Omental fat pad (tissue), 4 donors: ENCODE measurements at places on chromosomes 7 and 10.

DNA sequence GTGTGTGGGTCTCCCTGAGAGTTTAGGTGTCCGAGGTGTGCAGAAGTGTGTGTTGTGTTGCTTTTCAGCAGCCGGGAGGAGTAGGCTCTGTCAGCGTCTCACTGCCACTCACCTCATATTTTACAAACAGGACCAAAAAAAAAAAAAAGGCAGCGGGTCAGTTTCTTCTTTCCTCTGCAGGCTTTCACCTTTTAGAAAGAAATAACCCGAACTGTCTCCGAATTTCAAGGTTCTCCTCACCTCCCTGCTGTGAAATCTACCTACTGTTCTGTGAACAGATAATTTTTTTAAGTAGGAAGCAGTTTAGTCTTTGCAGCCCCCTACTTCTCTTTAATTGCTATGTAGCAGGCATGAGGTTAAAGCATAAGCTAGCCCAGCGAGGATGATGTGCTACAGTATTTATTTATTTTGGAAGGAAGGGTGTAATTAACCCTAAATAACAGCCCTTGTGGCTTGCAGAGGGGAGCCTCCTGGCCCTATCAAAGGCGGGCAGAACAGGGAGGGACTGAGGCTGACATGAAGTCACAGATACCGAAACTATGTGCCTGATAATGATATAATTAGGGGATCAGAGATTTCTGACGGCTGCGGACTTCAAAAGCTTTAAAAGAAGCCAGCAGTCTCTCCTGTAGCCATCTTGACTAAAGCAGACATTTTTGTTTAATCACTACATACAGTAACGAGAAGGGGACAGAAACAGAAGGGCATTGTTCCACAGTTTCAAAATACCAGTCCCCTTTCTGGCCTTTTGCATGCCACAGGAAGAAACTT is 1.6 kb downstream of the BAMBI start:
- DNase-seq: no peak

DNA sequence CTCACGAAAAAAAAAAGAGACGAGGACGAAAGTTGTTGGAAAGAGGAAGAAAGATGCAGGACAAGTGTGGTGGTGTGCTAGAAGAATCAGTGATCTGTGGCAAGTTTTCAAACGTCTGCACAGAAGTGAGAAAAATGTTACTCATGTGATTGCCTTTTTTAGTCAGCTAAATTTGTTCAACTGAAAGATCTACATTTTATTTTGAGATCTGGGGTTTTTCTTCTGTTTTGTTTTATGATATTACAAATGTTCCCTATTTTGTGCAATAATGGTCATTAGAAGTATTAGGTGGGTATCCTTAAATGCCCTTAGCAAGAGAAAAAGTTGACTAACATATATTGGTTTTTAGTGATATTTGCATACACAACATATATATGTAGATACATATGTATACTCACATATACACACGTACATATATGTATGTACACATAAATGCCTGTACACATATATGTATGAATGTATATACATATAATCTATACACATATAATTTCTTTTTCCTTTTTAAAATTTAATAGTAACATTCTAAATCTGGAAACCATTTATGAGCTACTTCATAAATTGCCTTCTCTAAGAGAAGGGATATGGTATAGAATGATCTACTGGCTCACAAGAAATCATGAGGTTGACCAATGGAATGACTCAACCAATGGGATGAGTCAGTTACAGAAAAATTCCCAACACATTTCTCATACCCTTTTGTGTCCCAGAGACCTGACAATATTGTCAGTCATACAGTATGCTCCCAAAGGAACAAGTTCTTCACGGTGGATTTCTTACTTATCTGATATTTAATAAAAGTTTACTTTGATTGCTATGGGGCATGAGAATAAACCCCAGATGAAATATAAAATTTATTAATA is 38.4 kb downstream of the SLC39A12 start:
- DNase-seq: no peak

- no peak for DNase-seq
These were observed 41.4 kb upstream of the DMBT1 start for GRCh38 chr10:122519144-122519543.

DNA sequence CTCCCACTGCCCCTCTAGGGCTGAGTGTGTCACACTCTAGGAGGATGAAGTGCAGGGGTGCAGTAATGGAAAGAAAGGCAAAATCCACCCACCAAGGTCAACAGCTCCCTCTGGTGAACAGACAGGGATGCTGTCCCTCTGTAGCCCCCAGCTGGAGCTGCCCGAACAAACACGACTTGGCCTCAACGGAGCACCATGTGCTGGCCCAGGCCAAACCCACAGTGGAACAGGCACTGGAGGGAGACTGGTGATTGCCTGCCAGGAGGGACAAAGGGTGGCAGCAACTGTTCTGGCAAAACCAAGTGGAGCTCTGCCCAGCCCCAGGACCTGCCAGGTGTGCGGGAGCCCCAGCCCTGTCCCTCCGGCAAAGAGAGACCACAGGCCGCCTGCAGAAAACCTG is 20.7 kb downstream of the PDIA4 start:
- DNase-seq: no peak

DNA sequence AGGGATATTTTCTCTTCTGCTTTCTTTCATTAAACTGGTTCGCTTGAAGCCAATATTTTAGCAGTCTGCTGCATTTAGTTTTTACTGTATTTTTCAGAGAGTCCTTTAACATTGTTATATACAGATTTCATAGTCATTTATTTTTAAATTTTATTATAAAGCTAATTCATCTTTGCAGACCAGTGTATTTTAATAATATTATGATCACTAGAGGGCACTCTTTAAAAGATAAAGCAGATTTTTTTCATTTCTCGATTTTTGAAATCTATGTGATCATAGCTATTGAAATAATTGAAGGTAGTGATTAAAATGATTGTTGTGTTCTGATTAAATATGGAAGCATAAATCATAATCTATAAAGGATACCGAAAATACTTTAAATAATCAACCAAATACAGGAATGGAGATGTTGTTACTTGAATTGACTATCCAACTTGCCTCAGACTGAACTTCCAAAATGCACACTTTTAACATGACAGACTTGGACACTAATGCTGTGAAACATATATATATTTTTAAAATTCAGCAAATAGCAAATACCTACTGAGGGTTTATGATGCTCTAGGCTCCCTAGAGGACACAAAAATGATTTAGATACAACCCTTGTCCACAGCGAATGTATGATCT is 35.2 kb downstream of the ST7 start:
- DNase-seq: no peak

- no peak for DNase-seq
These were observed 76.8 kb downstream of the HGF start for GRCh38 chr7:81693080-81693479.

GRCh38 chr10:96671211-96671890 is 49.0 kb downstream of the PIK3AP1 start:
- DNase-seq: no peak

GRCh38 chr7:90736968-90737939 is 141.1 kb downstream of the CDK14 start:
- DNase-seq: no peak

DNA sequence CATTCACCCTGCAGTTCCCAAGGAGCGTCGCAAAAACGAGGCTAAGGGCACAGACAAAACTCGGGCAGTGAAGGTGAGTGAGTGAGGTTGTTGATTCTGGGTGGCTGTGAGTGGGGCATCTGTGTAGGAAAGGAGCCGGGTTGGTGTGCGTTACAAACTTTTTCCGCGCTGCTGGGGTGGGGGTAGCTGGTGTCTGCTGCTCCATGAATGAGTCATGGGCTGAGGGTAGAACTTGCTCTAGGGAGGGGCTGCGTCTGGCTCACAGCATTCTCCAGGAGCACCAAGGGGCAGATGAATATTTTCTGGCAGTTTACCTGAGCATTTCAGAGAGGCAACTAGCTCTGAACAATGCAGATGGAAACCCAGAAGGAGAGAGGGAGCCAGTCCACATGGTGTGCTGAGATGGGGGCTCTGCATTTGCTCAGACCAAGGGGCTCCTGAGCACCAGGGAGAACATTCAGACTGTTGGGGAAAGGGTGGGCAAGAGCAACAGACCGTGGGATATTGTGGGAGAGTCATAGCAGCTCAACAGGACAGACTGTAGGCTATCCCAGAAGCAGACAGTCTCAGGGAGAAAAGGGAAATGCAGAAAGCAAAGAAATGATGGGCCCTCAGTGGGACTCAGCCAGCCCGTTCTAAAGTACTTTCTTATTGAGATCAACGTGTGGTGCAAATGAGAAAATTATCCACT is 18.8 kb downstream of the NOBOX start:
- no peak for DNase-seq

DNA sequence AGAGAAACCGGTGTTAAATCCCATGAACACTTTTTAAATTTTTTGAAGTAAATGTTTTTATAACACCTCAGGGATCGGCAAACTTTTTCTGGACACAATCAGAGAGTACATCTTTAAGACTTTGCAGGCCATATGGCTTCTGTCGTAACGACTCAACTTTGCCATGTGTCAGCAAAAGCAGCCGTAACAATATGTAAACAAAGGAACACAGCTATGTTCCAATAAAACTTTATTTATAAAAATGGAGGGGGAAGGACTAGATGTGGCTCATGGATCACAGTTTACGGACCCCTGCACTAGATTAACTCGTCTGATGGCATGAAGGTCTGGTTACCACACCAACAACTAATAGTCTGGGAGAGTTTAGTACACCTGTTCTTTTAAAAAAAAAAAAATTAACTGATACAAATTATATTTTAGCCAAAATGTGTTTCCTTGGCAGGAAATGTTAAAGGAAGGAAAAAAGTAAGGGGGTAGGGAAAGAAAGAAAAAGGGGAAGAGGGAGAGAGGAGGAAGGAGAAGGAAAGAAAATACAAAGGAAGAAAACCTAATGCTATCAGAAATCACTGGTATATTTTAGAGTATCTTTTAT is 50.2 kb downstream of the ABI1 start:
- DNase-seq: no peak
